Tibial nerve (tissue), 4 donors: ENCODE measurements at places on chromosomes 3 and 15.

DNA sequence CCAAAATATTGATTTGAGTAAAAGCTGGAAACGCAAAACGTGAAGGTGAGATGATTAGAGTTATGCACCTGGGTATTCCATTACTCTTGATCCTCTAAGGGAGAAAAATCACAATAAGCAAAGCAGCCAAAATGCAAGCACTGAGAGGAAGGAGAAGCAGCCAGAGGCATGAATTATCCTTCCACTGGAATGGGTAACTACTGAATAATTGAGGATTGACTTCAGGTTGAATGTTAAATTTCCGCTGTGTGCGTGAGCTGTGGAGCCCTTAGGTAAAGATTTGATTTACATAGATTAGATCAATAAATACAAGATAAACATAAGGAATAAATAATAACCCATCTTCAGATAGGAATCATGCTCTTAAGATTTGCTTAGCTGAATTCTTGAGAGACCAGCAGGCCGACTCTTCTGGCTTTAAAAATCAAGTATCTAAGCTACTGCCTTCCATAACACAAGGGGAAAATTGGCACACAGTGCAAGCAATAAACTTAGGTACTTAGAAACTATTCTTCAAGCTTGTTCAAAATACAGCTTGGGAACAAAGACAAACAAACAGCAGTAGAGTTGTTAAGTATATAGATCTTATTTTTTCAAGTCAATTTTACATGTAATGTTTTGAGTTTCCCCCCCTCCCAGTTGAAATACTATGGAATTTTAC, 1459.5 kb downstream of the ZPLD1 start:
- H3K4me3 ChIP-seq, result no peak overlapping the region
- no peaks in the 10 kb centered on the region for H3K4me1 ChIP-seq
- H3K27ac ChIP-seq, result no peak overlapping the region
- no peak for DNase-seq
- H3K27me3 ChIP-seq, result no peaks in the 10 kb centered on the region

DNA sequence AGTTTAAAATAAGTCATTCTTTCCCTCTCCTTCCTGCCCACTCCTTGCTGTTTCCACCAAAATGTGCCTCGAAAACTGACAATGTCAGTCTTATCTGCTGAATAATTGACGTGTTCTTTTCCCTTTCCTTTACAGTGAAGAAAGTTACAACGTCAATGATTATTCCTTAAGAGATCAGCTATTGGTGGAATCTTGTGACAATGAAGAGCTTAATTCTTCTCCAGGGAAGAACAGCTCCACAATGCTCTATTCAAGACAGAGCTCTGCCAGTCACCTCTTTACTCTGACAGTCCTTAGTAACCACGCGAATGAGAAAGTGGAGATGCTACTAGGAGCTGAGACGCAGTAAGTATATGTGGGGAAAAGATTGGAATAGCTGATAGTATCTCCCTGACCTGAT, 84.1 kb downstream of the DHX36 start:
- H3K27ac ChIP-seq, result no peak overlapping the region
- no peaks in the 10 kb centered on the region for H3K27me3 ChIP-seq
- peaks cover 23% of the 10 kb centered on the region for H3K4me1 ChIP-seq
- H3K36me3 ChIP-seq, result no peaks in the 10 kb centered on the region
- no peak overlapping the region for H3K4me3 ChIP-seq

DNA sequence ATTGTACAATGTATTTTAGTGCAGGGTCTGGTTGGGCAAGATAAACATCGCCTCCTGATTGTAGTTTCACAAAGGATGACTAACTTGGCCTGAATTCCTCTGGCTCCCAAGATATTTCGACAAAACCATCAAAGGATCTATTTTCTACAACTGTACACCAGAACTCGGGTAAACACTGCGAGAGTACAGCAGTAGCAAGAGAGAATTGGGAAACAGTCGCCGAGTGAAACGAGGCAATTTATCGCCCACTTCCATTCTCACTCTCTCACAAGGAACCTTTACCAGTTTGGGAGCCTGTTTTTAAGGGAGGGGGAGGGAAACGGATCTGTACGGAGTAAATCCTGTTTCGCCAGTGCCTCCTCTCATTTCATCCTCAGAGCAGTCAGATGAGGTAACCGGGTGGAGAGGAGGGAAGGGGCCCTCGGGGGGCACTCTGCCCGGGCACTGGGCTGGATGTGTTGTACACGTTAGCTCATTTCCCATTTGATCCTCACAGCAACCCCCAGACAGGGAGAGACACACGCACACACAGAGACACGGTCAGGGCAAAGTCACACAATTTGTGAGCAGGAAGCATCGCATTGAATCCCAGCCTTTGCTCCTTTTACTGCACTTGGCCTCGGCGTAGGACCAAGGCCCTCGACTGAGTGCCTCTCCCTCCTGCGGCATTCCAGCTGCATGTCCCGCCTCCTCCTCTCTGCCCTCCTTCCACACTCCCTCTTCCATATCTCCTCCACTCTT, 120.1 kb downstream of the LIPC start:
- peak; percentile 48 for DNase-seq
- no peaks in the 10 kb centered on the region for H3K4me1 ChIP-seq
- peak overlapping the region; percentile 79 for H3K27ac ChIP-seq
- peak overlapping the region; percentile 24 for H3K4me3 ChIP-seq
- H3K36me3 ChIP-seq, result no peaks in the 10 kb centered on the region

DNA sequence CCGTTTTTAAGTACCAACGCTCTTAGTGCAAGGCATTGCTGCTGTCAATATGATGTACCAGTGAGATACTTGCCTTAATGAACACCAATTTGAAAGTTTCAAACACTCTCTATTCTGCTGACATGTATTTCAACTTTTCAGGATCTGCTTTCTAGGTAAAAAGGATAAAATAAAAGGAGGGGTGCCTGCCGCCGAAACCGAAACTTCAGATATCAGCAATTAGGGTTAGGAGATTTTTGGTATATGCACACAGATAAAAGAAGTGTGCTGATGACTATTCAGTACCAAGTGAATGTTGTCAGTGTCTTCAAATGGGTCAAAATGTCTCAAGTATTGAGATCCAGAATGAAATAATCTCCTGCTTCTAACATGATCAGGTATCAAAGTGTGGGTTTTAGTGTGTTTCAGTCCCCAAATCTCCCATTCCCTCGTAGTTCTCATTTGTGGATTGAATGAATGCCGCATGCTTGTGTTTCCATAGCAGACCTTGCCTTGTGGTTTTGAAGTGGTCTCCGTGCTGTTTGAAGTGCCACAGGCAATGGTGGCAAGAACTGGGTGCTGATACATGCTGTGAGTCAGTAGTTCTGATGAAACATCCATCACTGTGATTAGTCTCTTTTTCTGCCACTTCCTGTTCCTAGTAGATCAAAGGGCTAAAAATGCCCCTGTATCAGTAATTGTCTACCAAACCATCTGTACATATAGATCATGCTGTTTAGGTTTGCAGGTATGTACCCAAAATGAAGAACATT, 22.5 kb downstream of the CHST14 start:
- no peak overlapping the region for H3K4me3 ChIP-seq
- no peak overlapping the region for H3K27ac ChIP-seq
- DNase-seq, result no peak
- H3K36me3 ChIP-seq, result no peaks in the 10 kb centered on the region
- H3K27me3 ChIP-seq, result peaks cover under 1% of the 10 kb centered on the region
- no peaks in the 10 kb centered on the region for H3K4me1 ChIP-seq

GRCh38 chr3:111989061-111989678, 9.6 kb upstream of the TAGLN3 start:
- no peak overlapping the region for H3K27ac ChIP-seq
- no peaks in the 10 kb centered on the region for H3K4me1 ChIP-seq
- H3K36me3 ChIP-seq, result no peaks in the 10 kb centered on the region
- H3K27me3 ChIP-seq, result no peaks in the 10 kb centered on the region

DNA sequence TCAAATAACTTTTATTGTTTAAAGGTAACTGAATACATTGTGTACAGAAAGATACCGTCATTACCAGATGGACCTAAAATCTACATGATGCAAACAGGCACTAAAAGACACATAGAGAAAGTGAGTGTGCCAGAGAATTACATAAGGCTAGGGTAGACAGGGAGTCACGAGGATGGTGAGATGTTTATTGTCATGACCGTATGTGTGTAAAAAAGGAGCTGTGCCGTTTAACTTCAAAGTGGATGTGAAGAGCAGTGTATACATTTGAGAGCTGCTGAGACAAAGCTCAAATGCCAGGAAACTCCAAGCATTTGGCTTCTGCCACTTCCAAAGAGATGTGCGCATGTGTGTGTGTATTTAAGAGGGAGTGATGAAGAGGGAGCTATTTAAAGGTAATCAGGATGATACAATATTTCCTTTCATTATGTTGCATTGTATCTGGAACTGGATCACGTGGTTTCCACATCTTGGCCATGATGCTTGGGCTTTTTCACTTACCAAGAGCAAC, 51.4 kb upstream of the IGF1R start:
- DNase-seq, result no peak
- H3K4me1 ChIP-seq, result no peaks in the 10 kb centered on the region
- no peaks in the 10 kb centered on the region for H3K36me3 ChIP-seq
- H3K27ac ChIP-seq, result no peak overlapping the region
- H3K4me3 ChIP-seq, result no peak overlapping the region

DNA sequence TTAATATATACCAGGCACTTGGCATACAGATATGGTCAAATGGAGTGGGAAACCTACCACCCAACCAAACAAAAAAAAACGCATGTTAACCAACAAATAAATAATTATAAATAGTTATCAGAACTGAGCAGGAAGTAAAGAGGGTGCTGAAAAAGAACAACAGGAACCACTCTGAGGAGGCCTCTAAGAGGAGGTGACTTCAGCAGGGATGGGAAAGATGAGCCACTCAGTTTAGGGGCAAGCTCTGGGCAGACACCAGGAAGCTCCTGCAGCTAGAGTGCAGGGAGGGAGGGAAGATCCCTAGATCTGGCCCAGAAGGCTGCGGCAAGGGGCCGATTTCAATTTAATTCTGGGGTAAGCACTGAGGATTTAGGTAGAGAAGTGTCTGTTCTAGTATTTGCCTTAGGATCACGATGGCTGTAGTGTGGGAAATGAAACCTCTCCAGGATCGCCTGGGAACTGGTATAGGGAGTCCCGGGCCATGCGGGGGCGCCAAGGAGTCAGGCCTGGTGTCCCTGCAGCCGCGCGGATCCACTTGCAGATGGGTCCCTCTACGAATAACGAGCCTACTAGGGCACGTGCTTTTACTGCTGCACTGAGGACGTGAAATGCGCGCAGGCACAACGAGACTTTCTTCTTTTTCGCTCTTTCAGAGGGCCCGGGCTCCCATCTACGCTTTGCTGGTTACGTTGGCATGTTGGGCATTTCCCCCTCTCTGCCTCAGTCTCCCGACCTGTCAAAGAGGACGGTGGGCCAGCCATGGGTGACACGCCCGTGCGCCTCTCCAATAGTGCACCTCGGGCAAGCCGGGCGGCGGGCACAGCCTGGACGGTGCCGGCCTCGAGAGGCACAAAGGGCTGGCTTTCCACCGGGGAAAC, 1.5 kb upstream of the LIMD1 start:
- peak overlapping the region; percentile 67 for H3K4me3 ChIP-seq
- peak overlapping the region; percentile 84 for H3K27ac ChIP-seq
- H3K4me1 ChIP-seq, result peaks cover 32% of the 10 kb centered on the region
- no peaks in the 10 kb centered on the region for H3K27me3 ChIP-seq
- peak; percentile 94 for DNase-seq

- H3K27me3 ChIP-seq, result no peaks in the 10 kb centered on the region
- peaks cover 55% of the 10 kb centered on the region for H3K36me3 ChIP-seq
- no peak overlapping the region for H3K4me3 ChIP-seq
Measured at GRCh38 chr3:143036557-143036956, 35.2 kb downstream of the U2SURP start.

DNA sequence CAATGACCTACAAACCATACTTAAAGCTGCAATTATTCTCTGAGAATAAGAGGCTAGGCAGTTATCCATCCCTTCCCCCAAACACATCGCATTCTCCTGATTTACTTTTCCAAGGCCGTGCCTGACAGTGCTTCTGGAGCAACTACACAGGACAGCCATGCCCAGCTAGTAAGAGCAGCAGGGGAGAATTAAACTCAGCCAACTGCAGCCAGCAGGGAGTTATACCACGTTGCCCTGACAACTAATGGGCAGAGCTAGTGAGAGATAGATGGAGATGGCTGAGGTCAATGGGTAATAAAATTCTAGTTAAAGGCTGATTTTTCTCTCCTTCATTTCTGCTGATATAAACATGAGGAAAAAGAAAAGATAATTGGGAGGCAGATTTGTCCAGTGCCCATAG, 193.8 kb upstream of the PPP2R3A start:
- no peaks in the 10 kb centered on the region for H3K36me3 ChIP-seq
- no peak overlapping the region for H3K27ac ChIP-seq
- H3K27me3 ChIP-seq, result no peaks in the 10 kb centered on the region

DNA sequence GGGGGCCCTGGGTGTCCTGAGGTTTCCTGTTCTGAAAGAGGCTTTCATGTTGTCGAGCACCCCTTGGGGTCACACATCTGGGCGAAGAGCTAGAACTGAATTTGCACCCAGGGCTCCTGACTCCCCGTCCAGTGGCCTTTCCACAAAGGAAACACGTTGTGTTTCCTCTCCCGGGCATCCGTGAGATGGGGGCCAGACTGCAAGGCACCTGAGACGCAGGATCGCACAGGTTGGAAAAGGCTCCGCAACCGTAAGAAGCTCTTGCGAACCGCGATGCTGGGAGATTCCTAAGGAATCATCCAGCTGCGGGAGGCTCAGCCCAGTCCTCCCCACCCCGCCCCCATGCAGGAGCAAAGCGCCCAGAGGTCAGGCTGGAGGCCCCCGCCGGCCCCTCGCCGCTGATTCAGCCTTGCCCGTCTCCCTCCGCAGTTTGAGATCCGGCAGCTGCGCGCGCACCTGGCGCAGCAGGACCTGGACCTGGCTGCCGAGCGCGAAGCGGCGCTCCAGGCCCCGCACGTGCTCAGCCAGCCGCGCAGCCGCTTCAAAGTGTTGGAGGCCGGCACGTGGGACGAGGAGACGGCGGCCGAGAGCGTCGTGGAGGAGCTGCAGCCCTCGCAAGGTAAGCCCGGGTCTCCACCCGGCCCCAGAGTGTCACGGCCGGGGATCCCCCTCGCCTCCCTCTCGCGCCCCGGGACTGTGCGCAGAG, 119.6 kb downstream of the ETFA start:
- no peaks in the 10 kb centered on the region for H3K27me3 ChIP-seq
- no peak for DNase-seq
- no peak overlapping the region for H3K27ac ChIP-seq
- no peak overlapping the region for H3K4me3 ChIP-seq

GRCh38 chr3:126416943-126417342, 22.2 kb downstream of the CFAP100 start:
- no peaks in the 10 kb centered on the region for H3K27me3 ChIP-seq
- H3K4me3 ChIP-seq, result no peak overlapping the region
- no peaks in the 10 kb centered on the region for H3K4me1 ChIP-seq
- no peaks in the 10 kb centered on the region for H3K36me3 ChIP-seq
- no peak for DNase-seq

DNA sequence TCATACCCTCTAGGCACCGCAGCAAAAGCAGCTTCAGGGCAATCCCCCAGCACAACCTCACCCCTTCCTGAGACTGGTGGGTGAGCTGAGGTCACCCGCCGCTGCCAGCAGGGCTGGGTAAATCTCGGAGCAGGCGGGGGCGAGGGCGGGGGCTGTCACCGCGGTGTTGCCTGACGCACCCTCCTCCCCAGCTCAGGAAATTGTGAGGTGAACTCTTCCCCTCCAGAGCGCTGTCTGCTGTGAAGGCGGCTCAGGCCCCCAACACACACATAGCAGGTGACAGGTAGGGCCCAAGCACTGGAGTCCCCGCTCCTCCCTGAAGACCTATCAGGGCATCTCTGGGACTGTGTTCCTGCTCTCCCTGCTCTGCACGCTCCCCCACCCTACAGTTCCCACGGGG, 30.2 kb upstream of the FURIN start:
- no peaks in the 10 kb centered on the region for H3K4me1 ChIP-seq
- DNase-seq, result no peak
- no peaks in the 10 kb centered on the region for H3K27me3 ChIP-seq
- H3K4me3 ChIP-seq, result no peak overlapping the region
- H3K27ac ChIP-seq, result no peak overlapping the region
- no peaks in the 10 kb centered on the region for H3K36me3 ChIP-seq

GRCh38 chr3:109353057-109353456, 15.7 kb upstream of the DPPA4 start:
- DNase-seq, result no peak
- H3K4me1 ChIP-seq, result no peaks in the 10 kb centered on the region
- no peaks in the 10 kb centered on the region for H3K27me3 ChIP-seq
- no peak overlapping the region for H3K4me3 ChIP-seq
- no peaks in the 10 kb centered on the region for H3K36me3 ChIP-seq
